ENCODE measurements at places on chromosomes 13 and 19.

- DNase-seq = no peak
Observed at GRCh38 chr13:113528101-113528812, 37.7 kb upstream of the DCUN1D2 start.

GRCh38 chr19:49565261-49565660 is 15.1 kb downstream of the NOSIP start:
- DNase-seq = no peak

- DNase-seq = no peak
Observed at GRCh38 chr13:43487885-43488284, 298.9 kb downstream of the ENOX1 start.

GRCh38 chr13:61908906-61909615 is 493.4 kb upstream of the PCDH20 start:
- no peak for DNase-seq

- DNase-seq = no peak
Observed at GRCh38 chr13:75347457-75347856, 134.5 kb downstream of the TBC1D4 start.

DNA sequence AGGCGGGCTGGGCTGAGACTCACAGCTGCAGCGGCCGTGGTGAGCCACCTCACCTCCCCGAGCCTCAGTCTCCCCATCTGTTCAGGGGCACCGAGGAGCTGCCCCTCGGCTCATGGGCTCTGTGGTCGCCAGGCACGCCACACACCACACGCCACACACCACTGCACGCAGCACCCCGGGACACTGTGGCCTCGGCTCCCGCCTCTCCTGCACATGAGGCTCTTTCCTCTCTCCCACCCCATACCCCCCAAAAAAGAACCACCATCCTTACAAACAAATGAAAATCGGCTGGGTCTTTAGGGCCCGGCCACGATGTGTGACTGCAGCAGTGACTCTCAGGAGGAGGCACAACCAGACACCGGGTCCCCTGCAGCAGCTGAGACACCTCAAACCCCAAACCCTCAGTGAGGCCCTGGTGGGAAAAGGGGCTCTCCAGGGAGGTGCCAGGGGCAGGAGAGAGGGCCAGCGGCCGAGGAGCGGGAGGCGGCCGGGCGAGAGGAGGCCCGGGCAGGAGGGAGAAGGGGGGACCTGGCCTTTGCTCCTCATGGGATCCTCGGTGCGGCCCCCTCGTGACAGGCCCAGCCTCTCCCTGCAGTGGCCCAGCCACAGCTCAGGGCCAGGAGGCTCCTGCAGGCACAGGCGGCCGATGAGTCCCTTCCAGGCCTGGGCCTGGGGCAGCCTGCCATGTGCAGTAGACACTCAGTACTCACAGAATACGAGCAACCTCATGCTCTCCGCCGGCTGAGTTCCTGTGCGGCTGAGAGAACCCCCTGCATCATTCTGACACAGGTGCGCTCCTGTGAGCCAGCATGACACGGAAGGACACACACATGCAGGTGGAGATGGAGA is 66.3 kb downstream of the RASA3 start:
- DNase-seq = no peak

GRCh38 chr19:47408156-47408938 is 11.0 kb downstream of the MEIS3 start:
- DNase-seq = no peak

DNA sequence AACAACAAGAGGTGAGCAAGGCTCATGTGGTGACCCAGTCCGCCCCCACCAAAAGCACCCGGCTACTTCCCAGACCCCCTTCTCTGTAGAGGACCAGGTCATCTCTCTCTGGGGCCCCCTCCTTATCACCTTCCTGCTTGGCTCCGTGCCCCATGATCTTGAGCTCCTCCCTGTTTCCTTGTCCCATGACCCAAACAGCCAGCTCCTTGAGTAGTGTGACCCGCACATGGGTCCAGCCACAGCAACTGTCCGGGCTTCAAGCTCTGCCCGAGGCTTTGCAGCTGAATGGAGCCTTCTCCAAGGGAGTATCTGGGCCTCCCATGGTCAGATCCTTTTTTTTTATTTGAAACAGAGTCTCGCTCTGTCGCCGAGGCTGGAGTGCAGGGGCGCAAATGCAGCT is 61.8 kb downstream of the MYO9B start:
- DNase-seq = no peak

DNA sequence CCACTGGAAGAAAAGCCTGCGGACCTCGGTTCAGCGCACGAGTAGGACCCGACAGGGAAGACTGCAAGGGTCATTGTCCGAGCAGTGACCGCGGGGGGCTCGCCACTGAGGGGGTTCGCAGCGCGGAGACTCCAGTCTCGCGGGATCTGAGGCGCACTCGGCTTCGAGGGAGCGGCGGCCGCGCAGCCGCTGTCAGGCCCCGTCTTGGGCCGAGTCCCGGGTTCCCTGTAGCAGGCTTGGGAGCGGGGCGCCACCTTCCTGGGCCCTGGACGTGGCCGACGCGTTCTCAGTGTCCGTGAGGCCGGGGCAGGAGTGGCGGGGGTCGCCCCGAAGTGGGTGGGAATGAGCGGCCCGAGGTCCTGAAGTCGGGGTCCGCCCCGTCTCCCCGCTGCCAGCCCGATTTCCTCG is 474 bp upstream of the FAM174C start:
- no peak for DNase-seq

- DNase-seq = no peak
Observed at GRCh38 chr13:47190696-47191305, 293.9 kb upstream of the HTR2A start.

DNA sequence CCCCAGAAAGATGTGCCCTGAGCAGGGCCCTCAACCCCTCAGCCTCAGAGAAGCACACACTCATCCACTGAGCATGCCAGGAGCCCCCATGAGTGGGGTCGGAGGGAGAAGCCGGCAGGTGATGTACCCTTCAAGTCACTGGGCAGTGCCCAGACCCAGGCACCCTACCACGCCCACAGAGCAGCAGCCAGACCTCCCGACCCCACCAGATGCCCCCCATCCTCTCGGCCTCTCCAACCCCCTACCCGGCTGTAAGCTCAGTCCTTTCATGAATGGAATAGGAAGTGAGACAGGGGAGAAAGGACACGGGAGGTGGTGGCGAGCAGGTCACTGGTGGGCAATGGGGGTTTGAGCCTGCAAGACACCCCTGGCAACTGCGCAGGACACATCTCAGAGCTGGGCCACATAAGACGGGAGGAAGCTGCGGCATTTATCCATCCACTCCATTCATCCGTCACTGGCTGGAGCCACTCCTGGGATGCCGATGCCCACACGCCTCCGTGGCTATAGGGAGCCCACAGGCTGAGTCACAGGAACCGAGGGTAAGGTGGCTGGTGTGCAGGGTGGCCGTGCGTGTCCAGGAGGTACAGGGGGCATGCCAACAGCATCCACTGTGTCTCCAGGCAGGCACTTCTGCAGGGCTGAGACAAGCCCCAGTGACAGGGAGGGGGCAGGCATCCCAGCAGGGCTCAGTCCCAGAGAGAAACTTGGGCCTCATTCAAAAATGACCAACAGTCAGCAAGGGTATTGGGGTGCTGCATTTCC is 23.8 kb upstream of the VSTM2B start:
- no peak for DNase-seq

DNA sequence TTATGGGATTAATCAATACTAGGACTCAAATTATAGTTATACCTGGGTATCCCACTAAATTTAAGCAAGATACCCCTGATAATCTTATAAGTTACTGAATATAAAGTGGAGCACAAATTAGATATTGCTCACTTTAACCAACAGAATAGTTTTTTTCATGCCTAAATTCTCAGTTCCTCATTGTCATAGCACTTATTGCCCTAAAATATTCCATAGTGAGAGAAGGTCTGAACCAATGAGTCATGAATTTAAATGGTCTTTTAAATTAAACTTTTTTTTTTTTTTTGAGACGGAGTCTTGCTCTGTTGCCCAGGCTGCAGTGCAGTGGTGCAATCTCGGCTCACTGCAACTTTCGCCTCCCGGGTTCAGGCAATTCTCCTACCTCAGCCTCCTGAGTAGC is 42.4 kb downstream of the ZNF136 start:
- DNase-seq = no peak

GRCh38 chr19:8306235-8307054 is 1.7 kb downstream of the CD320 start:
- DNase-seq = no peak

- DNase-seq = no peak
Observed at GRCh38 chr13:48600374-48601364, 53.1 kb upstream of the CYSLTR2 start.

- no peak for DNase-seq
Observed at GRCh38 chr13:59891053-59891452, 272.7 kb downstream of the DIAPH3 start.

- DNase-seq = no peak
Observed at GRCh38 chr13:110980921-110981320, 66.1 kb upstream of the ANKRD10 start.

DNA sequence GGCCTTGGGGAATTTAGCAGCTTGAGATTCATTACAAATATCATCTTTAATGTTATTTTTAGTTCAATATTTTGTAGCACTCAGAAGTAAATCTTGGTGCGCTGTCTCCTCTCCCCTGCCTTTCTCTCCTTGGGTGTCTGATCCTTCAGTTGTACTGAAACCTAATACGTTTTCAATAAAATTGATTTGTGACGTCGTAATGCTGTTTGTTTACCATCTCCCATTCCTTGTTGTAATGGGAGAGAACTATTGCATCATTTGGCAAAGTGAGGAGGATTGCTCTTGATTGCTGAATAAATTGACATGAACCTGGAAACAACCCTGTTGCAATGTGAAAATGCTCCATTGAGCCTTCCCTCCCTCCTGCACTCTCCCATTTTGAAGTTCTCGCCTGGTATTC is 43.2 kb upstream of the TSHZ3 start:
- no peak for DNase-seq

- DNase-seq = no peak
Observed at GRCh38 chr19:13118424-13119193, 545 bp downstream of the NACC1 start.

GRCh38 chr19:38304866-38305429 is 897 bp downstream of the C19orf33 start:
- DNase-seq = peak; percentile 96

DNA sequence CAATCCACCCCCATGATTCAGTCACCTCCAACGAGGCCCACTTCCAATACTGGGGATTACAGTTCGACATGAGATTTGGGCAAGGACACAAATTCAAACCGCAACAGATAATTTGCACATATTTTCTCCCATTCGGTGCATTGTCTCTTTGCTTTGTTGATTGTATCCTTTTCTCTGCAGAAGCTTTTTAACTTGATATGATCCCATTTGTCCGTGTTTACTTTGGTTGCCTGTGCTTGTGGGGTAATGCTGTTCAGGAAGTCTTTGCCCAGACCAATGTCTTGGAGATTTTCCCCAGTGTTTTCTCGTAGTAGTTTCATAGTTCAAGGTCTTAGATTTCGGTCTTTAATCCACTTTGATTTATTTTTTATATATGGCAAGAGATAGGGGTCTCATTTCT is 330.8 kb upstream of the SPRY2 start:
- no peak for DNase-seq

GRCh38 chr19:16258440-16258903 is 60.8 kb downstream of the AP1M1 start:
- DNase-seq = no peak

DNA sequence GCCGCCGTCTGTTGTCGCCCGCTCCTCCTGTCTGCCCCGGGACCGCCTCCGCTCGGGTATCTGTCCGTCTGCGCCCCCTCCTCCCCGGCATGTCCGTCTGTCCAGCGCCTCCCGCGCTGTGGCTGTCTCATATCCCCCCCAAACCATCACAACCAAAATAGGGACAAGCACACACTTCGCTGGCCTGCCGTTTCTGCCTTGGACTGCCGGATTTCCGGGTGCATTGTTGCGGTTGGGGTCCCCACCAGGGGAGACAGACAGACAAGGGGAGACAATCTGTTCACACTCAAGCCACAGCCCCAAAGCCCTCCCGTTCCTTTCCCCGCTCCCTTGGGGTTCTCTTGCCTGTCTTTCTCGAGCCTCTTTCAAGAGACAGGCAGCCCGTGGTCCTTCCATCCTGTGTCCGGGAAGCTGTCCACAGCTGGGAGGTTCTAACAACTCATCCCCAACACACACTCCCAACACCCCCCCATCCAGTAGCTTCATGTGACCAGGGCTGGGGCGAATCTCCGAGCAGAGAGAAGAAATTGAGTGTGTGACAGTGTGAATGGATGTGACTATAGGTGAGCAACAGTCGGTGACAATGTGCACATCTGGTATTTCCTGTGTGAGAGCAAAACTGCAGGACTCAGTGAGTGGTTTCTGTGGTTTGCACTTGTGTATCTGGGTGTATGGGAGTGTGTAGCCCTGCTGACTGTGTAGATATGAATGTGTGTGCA is 16.5 kb upstream of the FOSB start:
- DNase-seq = no peak

DNA sequence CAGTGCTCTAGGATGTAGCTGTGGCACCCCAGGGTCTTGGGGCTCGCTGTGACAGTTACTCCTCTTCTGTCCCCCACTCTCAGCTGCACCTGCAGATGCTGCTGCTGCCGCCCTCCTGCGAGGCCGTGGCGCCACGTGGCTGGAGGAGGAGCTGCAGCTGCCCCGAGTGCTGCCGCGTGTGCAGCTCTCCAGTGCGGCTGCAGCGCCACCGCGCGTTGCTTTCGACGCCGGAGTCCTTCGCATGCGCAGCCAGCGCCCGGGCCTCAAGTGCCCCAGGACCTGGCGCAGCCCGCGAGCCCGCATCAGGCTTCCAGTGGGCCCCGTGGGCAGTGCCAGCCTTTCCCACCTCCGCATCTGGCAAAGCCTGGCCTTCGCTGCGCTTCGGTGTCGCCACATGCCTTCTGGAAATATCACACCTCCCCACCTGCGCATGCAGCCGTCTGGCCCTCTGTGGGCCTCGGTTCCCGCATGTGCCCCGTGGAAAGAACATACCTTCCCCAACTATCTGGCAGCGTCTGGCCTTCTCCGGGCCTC is 692 bp upstream of the ZNF580 start:
- no peak for DNase-seq

GRCh38 chr19:57088133-57088532 is 31.7 kb upstream of the USP29 start:
- DNase-seq = no peak

DNA sequence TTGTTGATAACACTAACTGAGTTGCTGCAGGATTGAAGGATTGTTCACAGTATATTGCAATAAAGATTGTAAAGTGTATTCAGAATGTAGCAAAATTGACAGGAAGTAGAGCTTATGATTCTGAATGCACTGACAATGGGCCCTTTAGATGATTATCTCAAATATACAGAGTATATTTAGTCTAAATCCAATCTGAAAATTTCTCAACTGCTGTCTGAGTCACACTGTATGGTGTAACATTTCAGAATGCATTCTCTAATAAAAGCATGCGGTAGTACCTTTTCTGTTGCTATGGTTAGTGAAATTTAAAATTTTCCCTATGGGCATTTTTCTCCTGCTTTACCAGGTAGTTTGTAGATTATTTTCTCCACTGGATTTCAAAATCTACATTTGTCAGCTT is 365.2 kb downstream of the PCDH17 start:
- no peak for DNase-seq

DNA sequence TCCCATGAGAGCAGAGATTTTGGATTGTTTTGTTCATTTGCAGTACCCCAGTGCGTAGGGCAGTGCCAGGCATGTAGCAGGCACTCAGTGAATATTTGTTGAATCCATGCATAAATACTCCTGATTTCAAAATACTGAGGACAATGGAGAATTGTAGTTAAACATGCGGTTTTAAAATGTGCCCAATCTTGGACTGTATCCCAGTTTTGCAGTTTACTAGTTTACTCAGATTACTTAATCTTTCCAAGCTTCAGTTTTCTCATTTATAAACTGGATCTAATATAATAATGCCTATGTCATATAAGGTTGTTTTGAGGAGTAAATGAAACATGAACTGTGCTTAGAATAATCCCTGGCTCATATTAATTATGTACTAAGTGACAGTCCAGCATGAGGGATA is 39.0 kb downstream of the RCBTB2 start:
- no peak for DNase-seq
